CD4-positive, alpha-beta T cell treated with Interleukin-4 for 1 hour (primary cell): ENCODE measurements at places on chromosomes 1 and 21.

DNA sequence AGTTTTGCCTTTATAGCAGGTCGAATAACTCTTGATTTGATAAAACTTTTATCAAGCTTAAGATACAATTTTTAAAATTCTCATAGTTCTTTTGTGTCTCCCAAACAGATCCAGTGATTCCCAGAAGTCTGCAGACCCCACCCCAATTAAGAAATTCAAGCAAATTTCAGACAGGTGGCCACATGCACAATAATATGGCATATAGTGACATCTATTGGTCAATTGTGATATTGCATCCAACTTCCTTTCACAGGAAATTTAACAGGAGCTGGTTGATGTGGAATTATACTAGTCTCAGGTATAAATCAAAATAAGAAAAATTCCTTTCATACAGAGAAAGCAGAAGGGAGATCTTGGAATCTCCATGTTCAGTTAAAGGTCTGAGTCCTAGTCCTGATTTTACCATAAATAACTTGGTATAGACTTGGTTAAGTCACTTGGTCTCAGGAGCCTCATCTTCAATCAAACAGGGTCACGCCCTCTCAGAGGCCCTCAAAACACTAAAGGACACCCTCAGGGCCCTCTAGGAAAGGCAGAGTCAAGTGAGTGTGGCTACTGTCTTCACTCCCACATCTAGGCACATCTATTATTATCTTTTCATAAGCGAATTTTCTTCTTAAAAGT is 24.1 kb downstream of the PIGM start:
- DNase-seq: peak; percentile 53

- no peak for DNase-seq
Measured at GRCh38 chr21:41564871-41565274, 56.9 kb upstream of the TMPRSS2 start.

- DNase-seq: peak; percentile 11
Measured at GRCh38 chr21:15029077-15029476, 35.7 kb downstream of the NRIP1 start.

GRCh38 chr1:97417661-97418060 is 503.2 kb downstream of the DPYD start:
- no peak for DNase-seq

DNA sequence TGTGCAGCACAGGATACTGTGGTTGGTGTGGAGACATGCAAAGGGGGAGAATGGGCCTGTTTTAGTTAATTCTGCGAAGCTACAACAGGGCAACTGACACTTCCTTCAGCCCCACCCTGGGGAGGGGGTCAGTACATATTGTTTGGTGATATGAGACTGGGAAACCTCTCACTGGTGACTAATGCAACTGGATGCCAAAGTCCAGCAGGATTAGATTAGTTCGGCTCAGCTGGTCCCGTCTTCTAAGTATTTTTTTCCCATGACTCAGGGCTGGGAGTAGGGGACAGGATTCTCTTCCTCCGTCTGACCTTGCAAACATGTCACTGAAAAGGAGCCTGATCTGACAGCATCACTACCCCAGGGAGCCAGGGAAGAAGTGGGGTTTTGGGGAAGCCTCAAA is 43.0 kb downstream of the PLXNA2 start:
- no peak for DNase-seq

GRCh38 chr1:2979191-2980072 is 41.8 kb upstream of the ACTRT2 start:
- no peak for DNase-seq
